Caki2 (cell line): ENCODE measurements at places on chromosomes 6 and 20. TPM values are rescaled to one million over a fixed set of nuclear protein-coding genes. Genes with fewer than 3 reads are reported as not detected.
A peak's percentile ranks its signal among the peaks of the same experiment; 100 is the strongest.

The ENPP4 gene
- 2.3 TPM in 2 replicates for total RNA-seq

The PRRT1 gene
- total RNA-seq: not detected in 2 replicates

- DNase-seq: peak; percentile 50
Observed at GRCh38 chr6:4805553-4806336, 29.5 kb downstream of the CDYL start.

DNA sequence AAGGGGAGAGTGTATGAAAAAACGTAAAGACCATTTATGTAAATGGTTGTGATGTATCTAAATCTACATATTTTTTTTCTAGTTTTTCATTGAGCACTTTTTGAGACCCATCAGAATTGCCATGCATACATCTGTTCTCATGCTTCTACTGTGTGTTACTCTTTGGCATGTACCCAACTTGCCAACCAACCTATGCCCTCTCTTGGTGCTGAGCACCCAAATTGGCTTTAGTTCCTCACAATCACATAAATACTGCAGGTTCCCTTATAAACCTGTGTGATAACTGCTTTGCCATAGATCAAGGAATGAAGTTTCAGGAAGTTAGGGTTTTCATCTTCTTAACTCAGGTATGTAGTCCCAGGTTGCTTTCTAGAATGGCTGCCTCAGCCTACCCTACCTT, 7.8 kb downstream of the ENPP3 start:
- DNase-seq: no peak

DNA sequence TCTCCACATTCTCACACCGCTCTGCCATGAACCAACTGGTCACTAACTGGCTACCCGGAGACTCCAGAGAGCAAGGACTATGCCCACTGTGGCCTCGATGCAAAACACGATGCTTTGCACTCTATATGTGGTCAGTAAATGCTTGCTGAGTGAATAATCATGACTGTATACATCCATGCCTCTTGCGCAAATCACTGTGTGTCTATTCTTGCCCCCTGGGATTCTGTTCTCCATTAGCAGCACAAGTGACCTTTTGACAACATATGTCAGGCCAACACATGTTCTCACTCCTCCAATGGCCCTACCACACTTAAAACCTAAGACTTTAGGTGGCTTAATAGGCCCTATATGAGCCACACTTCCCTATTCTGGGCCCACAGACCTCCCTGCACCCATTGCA, 16.9 kb downstream of the KIF16B start:
- DNase-seq: no peak

DNA sequence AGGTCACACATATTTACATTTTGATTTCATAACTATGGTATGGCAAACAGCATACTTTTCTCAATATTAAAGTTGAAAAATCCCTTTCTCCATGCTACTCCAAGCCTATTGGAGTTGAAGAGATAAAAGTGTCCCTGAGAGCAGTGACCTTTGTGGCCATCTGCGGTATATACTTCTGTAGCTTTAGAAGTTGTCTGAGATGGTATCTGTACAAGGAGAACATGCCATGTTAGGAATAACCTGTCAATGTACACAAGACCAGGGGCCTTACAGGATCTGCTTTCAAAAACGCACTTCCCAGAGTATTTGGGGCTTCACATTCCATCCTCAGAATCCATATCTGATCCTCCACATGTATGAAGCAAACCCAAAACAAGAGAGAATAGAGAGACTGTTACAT, 226.7 kb downstream of the MEI4 start:
- no peak for DNase-seq
